Neuronal stem cell (in vitro differentiated cells): ENCODE measurements at places on chromosomes 16 and 17.
A peak's percentile ranks its signal among the peaks of the same experiment; 100 is the strongest.

GRCh38 chr16:19883296-19883965, 1.2 kb downstream of the GPRC5B start:
- no peak for DNase-seq
- H3K36me3 ChIP-seq, result no peaks in the 10 kb centered on the region
- peaks cover 19% of the 10 kb centered on the region for H3K4me1 ChIP-seq
- H3K27ac ChIP-seq, result no peak overlapping the region
- no peaks in the 10 kb centered on the region for H3K27me3 ChIP-seq

GRCh38 chr17:83018658-83019193, 60.7 kb upstream of the METRNL start:
- peaks cover 11% of the 10 kb centered on the region for H3K36me3 ChIP-seq
- DNase-seq, result no peak
- no peaks in the 10 kb centered on the region for H3K27me3 ChIP-seq
- H3K4me1 ChIP-seq, result no peaks in the 10 kb centered on the region

- H3K36me3 ChIP-seq, result no peaks in the 10 kb centered on the region
- no peaks in the 10 kb centered on the region for H3K27me3 ChIP-seq
- peak overlapping the region; percentile 7 for H3K4me3 ChIP-seq
- H3K4me1 ChIP-seq, result peaks cover 23% of the 10 kb centered on the region
Measured at GRCh38 chr17:9220398-9221146, 199.3 kb downstream of the NTN1 start.

DNA sequence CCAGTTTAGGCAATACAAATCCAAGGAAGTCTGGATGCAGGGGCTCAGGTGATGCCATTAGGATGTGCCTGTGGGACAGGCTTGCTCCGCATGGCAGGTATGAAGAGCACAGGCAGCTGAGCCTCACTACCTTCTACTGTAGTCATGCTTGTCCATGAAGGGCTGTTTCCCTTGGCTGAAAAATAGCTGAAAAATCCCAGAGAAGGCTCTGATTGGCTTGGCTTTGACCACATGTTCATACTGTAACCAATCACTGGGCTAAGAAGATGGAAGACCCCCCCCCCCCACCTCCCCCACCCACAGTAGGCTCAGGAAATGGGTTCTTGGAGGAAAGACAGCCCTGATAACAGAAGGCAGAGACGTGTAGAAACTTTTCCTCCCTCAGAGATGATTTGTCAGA, 66.5 kb upstream of the LGALS9 start:
- H3K4me3 ChIP-seq, result no peak overlapping the region
- H3K27ac ChIP-seq, result no peak overlapping the region
- no peaks in the 10 kb centered on the region for H3K36me3 ChIP-seq
- no peaks in the 10 kb centered on the region for H3K27me3 ChIP-seq
- no peak for DNase-seq

- H3K4me1 ChIP-seq, result no peaks in the 10 kb centered on the region
- no peak overlapping the region for H3K4me3 ChIP-seq
- H3K27me3 ChIP-seq, result no peaks in the 10 kb centered on the region
- no peak overlapping the region for H3K27ac ChIP-seq
Measured at GRCh38 chr16:11121914-11122692, 133.9 kb downstream of the SOCS1 start.

DNA sequence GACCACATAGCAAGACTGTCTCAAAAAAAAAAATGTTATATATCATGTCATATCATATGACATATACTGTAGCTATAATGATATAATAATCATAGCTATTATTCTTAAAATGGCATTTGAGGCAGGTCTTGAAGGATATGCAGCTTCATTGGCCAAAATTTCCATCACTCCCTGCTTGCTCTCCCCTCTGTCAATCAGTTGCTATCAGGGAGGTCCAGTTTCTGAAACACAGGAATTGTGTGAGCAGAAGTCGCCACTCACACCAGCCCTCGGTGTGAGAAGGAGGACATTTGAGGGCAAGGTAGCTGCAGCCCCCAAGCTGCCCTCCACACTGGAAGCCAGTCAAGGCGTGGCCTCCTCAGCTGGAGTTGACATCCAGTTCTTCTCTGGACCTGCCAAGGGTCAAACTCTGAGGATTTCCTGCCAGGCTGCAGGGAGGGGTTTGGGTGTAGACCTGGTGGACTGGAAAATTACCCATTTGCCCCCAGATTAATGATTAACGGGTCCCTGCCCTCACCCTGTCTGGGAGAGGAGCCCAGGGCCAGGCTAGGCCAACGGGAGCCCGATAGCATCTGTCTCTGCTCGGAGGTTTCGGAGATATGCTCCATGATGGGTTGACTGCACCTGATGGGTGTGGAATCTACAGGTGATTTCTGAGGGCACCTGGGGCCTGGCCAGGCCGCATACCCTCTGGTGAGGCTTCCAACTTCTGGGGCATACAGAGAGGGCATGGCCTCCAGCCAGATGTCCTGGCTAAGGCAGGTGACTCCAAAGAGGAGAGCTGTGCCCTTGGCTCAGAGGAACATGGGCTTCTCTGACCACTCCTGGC, 18.8 kb downstream of the WNT9B start:
- DNase-seq, result no peak
- no peaks in the 10 kb centered on the region for H3K4me1 ChIP-seq
- no peaks in the 10 kb centered on the region for H3K27me3 ChIP-seq
- H3K27ac ChIP-seq, result no peak overlapping the region

GRCh38 chr17:64507413-64507782, 621 bp downstream of the CEP95 start:
- H3K27me3 ChIP-seq, result no peaks in the 10 kb centered on the region
- peaks cover 3% of the 10 kb centered on the region for H3K4me1 ChIP-seq
- DNase-seq, result peak; percentile 71
- peak overlapping the region; percentile 88 for H3K4me3 ChIP-seq
- H3K27ac ChIP-seq, result peak overlapping the region; percentile 93

DNA sequence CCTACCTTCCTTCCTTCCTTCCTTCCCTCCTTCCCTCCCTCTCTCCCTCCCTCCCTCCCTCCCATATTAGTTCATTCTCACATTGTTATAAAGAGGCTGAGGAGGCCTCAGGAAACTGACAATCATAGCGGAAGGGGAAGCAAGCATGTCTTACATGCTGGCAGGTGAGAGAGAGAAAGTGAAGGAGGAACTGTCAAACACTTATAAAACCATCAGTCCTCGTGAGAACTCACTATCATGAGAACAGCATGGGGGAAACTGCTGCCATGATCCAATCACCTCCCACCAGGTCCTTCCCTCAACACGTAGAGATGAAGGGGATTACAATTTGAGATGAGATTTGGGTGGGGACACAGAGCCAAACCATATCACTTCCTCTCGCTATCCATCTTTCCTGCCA, 281.6 kb upstream of the FOXF1 start:
- no peak for DNase-seq
- no peaks in the 10 kb centered on the region for H3K36me3 ChIP-seq
- no peaks in the 10 kb centered on the region for H3K4me1 ChIP-seq

- H3K36me3 ChIP-seq, result no peaks in the 10 kb centered on the region
- H3K27ac ChIP-seq, result no peak overlapping the region
- H3K4me3 ChIP-seq, result no peak overlapping the region
- no peaks in the 10 kb centered on the region for H3K4me1 ChIP-seq
Measured at GRCh38 chr17:69978056-69978646, 96.9 kb upstream of the KCNJ16 start.

DNA sequence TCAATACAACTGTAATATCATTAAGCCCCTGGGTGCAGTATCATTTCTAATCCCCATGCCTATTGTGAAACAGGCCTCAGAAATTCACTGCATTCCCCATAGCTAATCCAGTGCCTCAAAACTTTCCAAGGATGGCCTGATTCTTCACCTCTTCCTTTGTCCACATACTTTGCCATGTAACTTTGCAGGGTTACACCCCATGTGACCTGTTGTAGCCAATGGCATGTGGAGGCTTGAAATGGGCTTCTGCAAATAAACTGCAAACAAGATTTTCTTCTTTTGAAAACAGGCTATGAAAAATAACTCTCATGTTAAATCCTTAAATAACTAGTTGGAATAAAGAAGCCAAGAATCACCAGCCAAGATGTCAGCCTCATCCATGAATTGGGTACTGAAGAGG, 35.9 kb downstream of the ABCA10 start:
- no peak overlapping the region for H3K4me3 ChIP-seq
- no peak for DNase-seq
- H3K27ac ChIP-seq, result no peak overlapping the region

GRCh38 chr17:62713086-62713881, 85.8 kb downstream of the MRC2 start:
- DNase-seq, result no peak
- no peak overlapping the region for H3K27ac ChIP-seq
- peaks cover 6% of the 10 kb centered on the region for H3K4me1 ChIP-seq
- H3K36me3 ChIP-seq, result no peaks in the 10 kb centered on the region

- H3K36me3 ChIP-seq, result no peaks in the 10 kb centered on the region
- no peak overlapping the region for H3K4me3 ChIP-seq
- H3K4me1 ChIP-seq, result peaks cover 23% of the 10 kb centered on the region
- no peak for DNase-seq
- H3K27me3 ChIP-seq, result no peaks in the 10 kb centered on the region
Measured at GRCh38 chr16:77963185-77964044, 58.9 kb upstream of the CLEC3A start.

DNA sequence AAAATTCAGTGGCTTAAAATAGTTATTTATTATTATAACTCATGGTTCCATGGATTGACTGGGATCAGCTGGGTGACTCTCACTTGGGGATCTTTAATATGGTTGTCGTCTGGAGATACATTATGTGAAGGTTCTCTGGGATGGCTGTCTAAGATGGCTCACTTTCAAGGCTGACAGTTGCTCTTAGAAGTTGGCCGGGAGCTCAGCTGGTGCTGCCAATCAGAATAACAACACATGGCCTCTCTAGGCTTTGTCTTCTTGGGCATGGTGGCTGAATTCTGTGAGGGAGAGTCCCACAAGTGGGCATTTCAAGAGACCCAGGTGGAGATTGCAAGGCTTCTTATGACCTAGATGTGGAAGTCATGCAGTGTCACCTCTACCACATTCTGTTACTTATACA, 269.7 kb downstream of the CA10 start:
- no peak for DNase-seq
- H3K4me1 ChIP-seq, result no peaks in the 10 kb centered on the region
- no peak overlapping the region for H3K4me3 ChIP-seq
- H3K36me3 ChIP-seq, result no peaks in the 10 kb centered on the region
- H3K27me3 ChIP-seq, result no peaks in the 10 kb centered on the region

DNA sequence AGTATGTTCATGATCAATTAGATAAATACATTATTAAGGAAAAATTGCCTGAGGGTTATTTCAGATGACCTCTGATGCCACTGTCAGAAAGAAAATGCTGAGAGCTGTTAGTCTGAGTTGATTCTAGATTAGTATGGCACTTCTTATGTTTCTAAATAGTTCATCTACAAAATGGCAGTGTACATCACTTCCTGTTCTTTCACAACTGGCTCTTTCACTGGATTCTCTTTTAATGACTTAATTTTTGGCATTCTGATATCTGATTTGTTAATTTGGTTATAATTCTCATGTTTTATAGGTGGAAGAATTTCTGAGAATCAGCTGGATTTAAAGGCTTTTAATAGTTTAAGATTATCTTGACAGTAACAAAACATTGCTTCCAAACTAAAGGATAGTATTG, 3.3 kb downstream of the TAOK1 start:
- DNase-seq, result no peak
- no peak overlapping the region for H3K27ac ChIP-seq
- no peaks in the 10 kb centered on the region for H3K36me3 ChIP-seq
- H3K4me3 ChIP-seq, result no peak overlapping the region
- peaks cover 2% of the 10 kb centered on the region for H3K4me1 ChIP-seq
- H3K27me3 ChIP-seq, result no peaks in the 10 kb centered on the region

- peaks cover 5% of the 10 kb centered on the region for H3K4me1 ChIP-seq
- H3K4me3 ChIP-seq, result no peak overlapping the region
- no peaks in the 10 kb centered on the region for H3K36me3 ChIP-seq
- DNase-seq, result no peak
- H3K27me3 ChIP-seq, result no peaks in the 10 kb centered on the region
Measured at GRCh38 chr17:75428543-75429469, 23.3 kb upstream of the GRB2 start.

DNA sequence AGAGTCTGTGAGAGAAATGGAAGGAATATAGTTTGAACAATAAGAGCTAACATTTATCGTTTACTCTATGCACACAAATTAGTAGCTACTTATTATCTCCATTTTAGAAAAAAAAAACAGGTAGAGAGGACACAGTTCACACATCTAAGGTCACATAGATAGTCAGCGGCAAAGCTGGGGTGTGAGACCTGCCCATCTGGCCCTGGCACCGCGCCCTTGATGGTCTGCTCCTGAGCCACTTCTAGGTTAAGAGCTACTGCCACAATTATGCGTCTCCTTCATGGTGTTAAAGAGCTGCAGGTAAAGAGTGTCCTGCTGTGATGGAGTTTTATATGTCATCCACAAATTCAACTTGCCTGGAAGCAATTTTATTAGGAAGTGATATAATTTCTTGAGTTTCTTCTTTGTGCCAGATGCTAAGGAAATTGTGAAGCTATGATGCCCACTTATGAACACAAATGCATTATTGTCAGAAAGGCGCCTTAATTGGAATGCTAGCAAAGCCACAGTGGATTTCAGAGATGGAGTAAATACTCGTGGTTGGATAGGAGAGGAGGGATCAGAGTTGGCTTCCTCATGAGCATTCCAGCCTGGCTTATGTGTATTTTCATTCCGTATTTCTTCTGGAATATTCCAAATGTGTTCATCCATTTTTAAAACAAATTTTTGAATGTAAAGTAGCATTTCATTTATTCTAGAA, 21.3 kb upstream of the MFSD6L start:
- no peak for DNase-seq
- no peaks in the 10 kb centered on the region for H3K4me1 ChIP-seq
- no peak overlapping the region for H3K27ac ChIP-seq
- H3K27me3 ChIP-seq, result peaks cover 3% of the 10 kb centered on the region

DNA sequence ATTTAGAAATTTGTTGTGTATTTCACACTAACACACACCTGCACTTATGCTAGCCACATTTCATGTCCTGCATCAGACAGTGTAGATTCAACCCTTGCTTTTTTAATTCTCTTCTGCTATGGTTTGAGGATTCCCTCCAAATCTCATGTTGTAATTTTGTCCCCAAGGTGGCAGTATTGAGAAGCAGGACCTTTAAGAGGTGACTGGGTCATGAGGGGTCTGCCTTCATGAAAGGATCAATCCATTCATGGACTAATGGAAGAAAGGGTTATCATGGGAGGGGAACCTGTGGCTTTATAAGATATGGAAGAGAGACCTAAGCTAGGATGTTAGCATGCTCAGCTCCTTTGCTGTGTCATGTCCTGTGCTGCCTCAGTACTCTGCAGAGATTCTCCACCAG, 1032.2 kb downstream of the CDH11 start:
- H3K36me3 ChIP-seq, result no peaks in the 10 kb centered on the region
- H3K27ac ChIP-seq, result no peak overlapping the region
- H3K4me1 ChIP-seq, result peaks cover 8% of the 10 kb centered on the region
- no peak overlapping the region for H3K4me3 ChIP-seq
- peak; percentile 32 for DNase-seq

GRCh38 chr17:78484271-78485246, 92.6 kb downstream of the DNAH17 start:
- peak; percentile 51 for DNase-seq
- no peaks in the 10 kb centered on the region for H3K4me1 ChIP-seq
- peaks cover 9% of the 10 kb centered on the region for H3K27me3 ChIP-seq
- no peaks in the 10 kb centered on the region for H3K36me3 ChIP-seq
- no peak overlapping the region for H3K4me3 ChIP-seq

GRCh38 chr17:35596530-35597233, 9.6 kb downstream of the AP2B1 start:
- no peaks in the 10 kb centered on the region for H3K4me1 ChIP-seq
- H3K27me3 ChIP-seq, result no peaks in the 10 kb centered on the region
- no peak for DNase-seq
- no peak overlapping the region for H3K27ac ChIP-seq
- peaks cover 11% of the 10 kb centered on the region for H3K36me3 ChIP-seq
